ENCODE measurements at places on chromosomes 7 and 10. TPM values are rescaled to one million over a fixed set of nuclear protein-coding genes. Genes with fewer than 3 reads are reported as not detected.
A peak's percentile ranks its signal among the peaks of the same experiment; 100 is the strongest.

DNA sequence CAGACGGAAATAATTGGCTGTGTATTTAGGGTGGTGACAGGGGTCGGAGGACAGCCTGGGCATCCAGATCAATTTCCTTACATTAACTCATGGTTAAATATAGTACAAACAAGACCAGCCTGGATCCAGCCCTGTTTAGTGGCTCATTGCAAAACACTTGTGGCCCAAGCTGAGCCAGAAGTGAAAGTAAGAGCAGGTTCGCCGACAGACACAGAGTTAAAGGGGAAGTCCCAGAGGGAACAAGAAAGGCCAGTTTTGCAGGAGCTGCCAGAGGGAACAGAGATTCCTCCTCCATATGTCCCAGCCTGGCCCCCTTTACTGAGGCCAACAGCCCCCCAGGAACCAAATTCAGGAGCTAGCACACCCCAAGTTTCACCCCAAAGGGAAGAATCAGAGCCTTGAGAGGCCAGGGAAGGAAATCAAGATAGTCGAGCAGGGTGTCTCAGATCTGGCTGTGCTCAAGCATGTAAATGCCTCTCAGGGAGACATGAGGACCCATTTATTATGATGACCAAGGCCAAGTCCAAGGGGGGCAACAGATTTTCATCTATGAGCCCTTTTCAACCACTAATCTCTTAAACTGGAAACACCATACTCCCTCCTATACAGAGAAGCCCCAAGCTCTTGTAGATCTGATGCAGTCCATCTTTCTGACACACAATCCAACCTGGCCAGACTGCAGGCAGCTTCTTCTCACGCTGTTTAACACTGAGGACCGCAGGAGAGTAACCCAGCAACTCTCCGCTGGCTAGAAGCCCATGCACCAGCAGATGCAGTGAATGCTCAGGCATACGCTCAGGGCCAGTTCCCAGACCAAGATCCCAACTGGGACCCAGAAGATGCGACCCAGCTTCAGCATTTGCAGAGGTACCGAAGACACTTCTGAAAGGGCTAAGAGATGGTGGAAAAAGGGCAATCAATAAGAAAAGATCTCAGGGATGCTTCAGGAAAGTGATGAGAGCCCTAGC lies 15.9 kb upstream of the ADCK2 start:
- DNase-seq = peak; percentile 47

DNA sequence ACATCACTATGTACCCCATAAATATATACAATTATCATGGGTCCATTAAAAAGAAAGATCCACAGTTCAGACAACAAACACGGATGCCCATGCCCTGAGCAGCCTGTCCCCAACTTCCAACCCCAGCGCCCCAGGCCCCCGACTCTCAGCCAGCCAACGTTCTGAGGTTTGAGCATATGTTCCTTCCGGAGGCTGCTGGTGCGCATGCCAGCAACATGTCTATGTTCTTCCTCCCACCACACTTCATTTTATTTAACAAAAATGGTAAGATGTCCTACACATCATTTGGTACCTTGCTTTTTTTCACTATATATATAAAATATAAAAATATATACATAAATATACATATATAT lies 250.9 kb downstream of the MAD1L1 start:
- no peak for DNase-seq

Gene TMEM26
- total RNA-seq = not detected

GRCh38 chr10:99276848-99277486 lies 41.3 kb upstream of the HPSE2 start:
- DNase-seq = no peak

Gene UFSP1
- total RNA-seq = 2.1 TPM

GRCh38 chr10:64846700-64847099 lies 1325.5 kb downstream of the REEP3 start:
- DNase-seq = no peak

Gene AGAP9
- total RNA-seq = 5.6 TPM

DNA sequence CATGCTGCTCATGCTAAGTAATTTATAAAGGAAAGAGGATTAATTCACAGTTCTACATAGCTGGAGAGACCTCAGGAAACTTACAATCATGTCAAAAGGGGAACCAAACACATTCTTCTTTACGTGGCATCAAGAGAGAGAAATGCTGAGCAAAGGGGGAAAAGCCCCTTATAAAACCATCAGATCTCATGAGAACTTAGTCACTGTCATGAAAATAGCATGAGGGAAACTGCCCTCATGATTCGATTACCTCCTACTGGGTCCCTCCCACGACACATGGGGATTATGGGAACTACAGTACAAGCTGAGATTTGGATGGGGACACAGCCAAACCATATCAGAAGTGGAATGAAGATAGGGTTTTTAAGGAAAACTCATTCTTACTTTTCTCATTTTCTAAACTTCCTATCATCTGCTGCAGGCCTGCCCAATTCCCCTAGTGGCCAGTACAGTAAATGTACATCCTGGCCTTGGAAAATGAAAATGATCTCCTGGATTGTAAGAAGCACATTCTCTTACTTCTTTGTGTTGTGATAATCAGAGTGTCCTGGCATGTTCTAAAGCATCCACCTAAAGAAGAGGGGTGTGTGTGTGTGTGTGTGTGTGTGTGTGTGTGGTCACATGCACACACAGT lies 421.5 kb downstream of the LRMDA start:
- no peak for DNase-seq

- no peak for DNase-seq
These were observed 49.9 kb upstream of the CAMK2B start for GRCh38 chr7:44375236-44375699.

Data from activated CD4-positive, alpha-beta memory T cell treated with anti-CD3 and anti-CD28 coated beads, Interleukin-2, amount 10 ng/mL, durations not matched to agents 7 days and 5 days (primary cell).